ENCODE measurements at places on chromosomes 3 and 15. TPM values are rescaled to one million over a fixed set of nuclear protein-coding genes. Genes with fewer than 3 reads are reported as not detected.

GRCh38 chr3:126121632-126122031 lies 37.7 kb upstream of the SLC41A3 start:
- no peak for DNase-seq

GRCh38 chr3:109265295-109265694 lies 51.0 kb downstream of the DPPA2 start:
- DNase-seq = no peak

Gene TUSC7
- total RNA-seq = not detected

Gene STRIT1
- not detected for total RNA-seq

Measured in thyroid gland (tissue), 4 donors.